IPS DF 6.9 (cell line): ENCODE measurements at places on chromosomes 3 and 15.

GRCh38 chr3:124032881-124033359 is 41.0 kb upstream of the ROPN1 start:
- DNase-seq: peak; percentile 37

DNA sequence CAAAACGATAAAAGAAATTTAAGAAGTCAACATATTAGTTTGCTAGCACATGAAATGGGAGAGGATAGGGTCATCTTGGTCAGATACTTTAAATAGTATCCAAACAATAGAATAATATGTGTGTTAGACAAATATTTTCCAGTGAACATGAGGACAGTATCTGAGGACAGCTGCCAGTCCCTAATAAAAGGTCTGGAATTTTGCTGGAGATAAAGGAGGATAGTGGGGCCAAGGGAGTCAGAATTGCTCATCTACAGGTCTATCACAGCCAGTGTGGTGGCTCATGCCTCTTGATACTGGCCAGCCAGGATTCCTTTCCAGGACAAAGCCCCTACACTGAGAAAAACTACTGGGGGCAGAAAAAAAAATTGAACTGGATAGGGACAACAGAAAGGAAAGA is 74.0 kb downstream of the HERC1 start:
- DNase-seq: no peak

DNA sequence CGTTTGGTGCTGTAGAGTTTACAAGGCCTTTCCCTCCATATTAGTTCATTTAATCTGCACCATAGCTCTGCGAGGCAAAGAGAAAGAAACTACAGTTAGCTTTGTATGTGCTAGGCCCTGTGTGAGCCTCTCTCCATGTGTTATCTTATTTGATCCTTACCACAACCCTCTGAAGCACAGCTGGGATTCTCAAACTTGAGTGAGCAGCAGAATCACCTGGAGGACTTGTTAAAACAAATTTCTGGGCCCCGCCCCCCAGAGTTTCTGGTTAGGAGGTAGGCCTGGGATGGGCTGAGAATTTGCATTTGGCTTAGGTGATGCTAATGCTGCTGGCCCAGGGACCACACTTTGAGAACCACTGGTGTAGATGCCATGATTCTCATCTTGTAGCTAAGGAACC is 12.3 kb downstream of the CA12 start:
- DNase-seq: no peak

GRCh38 chr3:57903124-57903890 is 104.9 kb upstream of the FLNB start:
- no peak for DNase-seq

- DNase-seq: no peak
Measured at GRCh38 chr3:39350714-39351113, 21.2 kb downstream of the CCR8 start.

GRCh38 chr3:40476478-40477470 is at the start of gene ZNF619:
ZNF619 (plus strand) TSS chr3:40477122; CDS start chr3:40477980, 858 bp downstream.
- DNase-seq: no peak

DNA sequence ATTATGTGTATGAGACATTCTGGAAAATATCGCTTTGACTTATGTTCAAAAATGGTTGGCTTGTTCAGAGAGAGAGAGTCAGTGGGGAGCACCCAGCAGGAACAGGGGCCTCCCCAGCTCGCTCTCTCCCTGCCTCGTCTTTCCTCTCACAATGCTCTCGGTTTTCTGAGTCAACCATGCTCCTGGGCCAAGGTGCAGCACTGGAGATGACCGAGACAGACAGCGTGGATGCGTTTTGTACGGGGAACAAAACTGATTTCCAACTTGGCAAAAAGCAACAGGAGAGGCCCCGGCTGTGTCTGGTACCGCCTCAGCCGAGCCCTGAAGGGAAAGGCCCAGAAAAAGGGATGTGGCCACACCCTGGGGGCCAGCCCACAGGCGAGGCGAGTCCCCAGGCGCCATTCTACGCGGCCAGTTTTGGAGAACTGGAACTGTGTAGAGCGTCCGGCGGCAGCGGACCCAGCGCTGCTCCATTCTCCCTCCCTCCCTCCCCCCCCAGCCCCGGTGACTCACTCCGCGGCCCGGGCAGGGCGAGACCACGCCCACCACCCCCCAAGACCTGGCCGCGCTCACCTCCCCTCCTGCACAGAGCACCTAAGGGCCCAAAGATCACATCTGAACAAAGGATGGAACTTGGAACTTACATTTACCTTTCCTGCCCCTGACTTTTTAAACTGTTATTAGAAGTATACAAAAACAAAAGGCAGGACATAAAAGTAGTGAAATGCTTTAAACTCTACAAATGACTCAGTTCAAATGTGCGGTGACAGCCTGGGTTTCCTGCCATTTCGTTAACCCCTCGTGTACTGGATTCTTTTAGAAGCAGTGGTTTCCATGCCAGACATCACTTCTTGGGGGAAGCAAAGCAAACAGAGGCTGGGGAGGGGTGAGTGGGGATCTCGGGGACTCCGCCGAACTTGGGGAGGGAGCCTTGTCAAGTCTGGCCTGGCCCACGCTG is 12.7 kb downstream of the ATP10A start:
- no peak for DNase-seq

DNA sequence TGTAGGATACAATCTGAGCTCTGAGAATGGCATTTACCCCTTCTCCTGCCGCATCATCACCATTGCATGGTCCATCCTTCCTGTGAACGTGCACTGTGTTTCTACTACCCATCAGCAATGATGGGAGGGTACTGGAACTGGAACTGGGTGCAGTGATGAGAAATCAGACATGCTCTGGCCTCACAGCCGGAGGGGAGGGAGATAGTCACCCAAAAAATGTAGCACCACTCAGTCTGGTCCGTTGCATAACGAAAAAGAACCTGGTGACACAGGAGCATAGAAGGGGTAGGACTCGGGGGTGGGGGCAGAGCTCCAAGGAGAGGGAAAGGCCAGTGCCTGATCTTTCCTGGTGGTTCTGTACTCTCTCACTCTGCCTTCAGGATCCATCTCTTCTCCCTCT is 205.0 kb downstream of the RPLP1 start:
- DNase-seq: no peak

DNA sequence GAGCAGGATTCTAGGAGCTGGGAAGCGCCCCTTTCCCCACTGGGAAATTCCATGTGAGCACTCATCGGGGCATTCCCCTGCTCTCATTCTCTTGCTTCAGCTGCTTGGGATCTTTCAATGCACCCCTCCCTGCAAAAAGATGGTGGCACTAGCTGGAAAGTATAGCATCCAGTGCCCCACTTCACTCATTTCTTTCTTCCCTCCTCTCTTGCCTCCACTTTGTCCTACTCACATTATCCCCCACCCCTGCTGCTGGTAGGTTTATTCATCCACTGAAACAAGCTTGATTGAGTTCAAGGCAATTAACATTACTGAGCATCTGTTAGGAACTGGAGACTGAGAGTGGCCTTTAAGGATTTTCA is 84.8 kb upstream of the LIMD1 start:
- no peak for DNase-seq

GRCh38 chr15:61159901-61160300 is 69.2 kb downstream of the RORA start:
- DNase-seq: no peak

- DNase-seq: no peak
Measured at GRCh38 chr3:129226374-129226773, 23.0 kb upstream of the COPG1 start.

DNA sequence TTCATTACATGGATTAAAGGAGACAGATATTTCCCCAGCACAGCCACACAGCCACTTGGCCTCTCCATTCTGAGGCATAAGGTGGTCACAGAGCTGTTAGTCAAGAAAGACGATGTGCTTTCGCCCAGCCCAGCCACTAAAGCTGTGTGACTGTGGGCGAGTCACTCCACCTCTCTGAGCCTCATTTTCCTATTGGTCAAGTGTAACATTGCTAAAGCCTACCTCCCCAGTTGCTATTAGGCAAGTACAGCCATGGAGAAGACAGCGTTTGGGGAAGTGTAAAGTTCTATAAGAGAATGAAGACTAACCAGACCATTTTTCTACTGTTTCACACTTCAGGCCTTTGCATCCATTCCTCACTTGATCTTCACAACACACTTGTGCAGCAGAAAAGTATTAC is 24.1 kb downstream of the TMEM40 start:
- DNase-seq: no peak

DNA sequence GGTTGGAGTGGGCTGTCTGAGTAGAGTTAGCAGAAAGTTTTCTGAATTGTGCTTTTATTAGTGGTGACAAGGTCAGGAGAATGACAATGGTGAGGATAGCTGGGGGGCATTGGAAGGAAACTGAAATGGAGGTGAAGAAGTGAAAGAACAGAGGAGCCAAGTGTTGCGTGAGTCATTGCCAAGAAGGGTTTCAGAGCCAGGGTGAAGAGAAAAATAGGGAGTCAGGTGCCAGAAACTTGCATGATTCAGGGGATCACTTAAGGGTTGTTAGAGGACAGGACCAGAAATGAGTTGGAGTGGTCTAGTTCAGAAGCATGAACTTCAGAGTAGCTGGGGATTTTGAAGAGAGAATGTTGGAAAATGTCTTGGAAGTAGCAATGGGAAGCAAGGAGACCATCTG is 86.0 kb upstream of the GALNT15 start:
- no peak for DNase-seq

- DNase-seq: no peak
Measured at GRCh38 chr15:37031198-37031597, 69.2 kb downstream of the MEIS2 start.

DNA sequence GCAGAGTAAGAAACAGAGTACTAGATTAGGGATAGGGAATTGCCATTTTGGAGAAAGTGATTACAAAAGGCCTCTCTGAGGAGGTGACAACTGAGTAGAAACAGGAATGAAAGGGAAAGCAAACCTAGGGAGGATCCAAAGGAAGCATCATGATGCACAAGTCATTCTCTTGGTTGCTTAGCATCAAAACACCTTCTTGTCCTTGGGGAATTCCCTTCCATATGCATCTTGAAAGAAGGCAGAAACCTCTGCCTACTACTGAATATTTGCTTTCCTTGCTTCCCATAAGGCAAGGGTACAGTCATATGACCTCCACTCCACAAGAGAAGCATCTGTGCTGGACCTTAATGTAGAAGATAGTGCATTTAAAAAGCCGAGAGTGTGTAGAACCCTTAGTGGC is 24.1 kb downstream of the GABPB1 start:
- DNase-seq: no peak

DNA sequence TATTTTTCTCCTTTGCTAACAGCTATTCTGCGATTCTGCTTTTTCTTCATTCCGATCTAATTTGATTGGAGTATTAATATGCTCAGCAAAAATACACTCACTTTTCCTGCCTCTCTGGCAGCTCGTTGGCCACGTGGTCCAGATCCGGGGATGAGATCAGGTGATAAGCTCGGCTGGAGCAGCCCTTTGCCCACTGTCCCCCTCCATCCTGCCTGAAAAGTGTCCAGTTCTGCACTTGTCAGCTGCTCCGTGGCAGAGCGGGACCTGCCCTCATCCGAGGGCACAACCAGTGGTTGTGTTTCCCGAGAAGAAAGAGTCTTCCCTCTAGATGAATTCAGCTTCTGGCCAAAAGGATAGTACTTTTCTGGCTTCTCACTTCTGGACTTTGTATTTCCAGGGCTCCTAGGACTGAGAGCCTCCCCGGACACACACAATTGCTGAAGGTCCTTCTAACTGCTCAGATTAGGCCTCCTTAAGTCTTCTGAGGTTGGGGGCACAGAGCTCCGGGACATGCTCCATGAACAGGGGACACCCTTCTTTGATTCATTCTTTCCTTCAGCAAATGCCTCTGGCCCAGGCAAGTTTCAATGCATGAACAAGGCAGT is 103.9 kb upstream of the ALDH1A3 start:
- no peak for DNase-seq

DNA sequence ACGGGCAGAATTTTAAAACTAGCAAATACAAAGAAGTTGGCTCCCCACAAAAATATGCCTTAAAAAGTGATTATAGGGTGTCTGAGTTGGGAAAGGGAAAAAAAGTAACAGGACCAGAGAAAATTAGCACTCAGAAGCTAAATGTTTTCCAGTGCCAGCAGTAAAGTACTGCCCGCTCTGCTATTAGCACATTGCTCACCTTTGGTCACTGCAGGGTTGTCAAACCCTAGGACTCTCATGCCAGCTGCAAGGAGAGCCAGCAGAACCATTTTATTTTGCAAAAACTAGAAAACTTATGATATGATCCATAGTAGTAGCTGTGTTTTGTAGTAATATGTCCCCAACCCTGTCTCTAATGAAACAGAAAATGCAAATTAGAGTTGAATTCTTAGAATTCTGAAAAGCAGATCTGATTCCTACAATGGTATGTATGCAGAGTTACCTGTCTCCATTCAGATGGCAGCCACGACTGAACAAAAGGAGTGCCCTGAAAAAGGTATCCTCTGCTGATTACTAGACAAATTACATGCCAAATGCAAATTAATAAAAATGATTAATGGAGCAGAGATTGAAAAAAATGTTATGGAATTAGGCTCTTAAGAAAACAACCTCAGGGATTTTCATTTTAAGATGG is 150.3 kb downstream of the SNRK start:
- DNase-seq: no peak

DNA sequence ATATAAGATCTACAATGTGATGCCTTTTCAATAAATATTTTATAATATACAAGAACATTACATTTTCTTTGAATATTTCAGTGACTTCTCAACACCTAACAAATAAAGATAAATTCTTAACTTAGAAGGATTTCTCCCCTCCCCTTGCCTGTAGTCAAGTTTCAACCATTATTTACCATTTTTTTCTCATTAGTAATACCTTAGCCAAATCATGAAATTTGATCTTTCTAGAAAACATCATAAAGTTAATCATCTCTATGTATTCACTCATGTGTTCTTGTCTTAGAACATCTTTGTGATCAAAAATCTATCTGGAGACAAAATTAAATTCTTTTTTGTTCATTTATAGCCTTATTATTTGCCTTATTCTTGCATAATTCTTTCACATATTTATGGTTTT is 1201.8 kb upstream of the EPHA6 start:
- no peak for DNase-seq

DNA sequence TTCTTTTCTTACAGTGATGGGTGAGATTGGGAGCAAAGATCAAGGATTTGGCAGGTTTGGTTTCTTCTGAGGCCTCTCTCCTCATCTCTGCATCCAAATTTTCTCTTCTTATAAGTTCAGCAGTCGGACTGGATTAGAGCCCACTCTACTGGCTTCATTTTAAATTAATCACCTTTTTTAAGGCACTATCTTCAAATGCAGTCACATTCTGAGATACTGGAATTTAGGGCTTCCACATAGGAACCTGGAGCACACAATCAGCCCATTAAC is 56.5 kb upstream of the PLSCR4 start:
- DNase-seq: no peak

GRCh38 chr3:184814214-184814613 is 2.2 kb downstream of the VPS8 start:
- DNase-seq: no peak
